ENCODE measurements at places on chromosomes 4 and X. TPM values are rescaled to one million over a fixed set of nuclear protein-coding genes. Genes with fewer than 3 reads are reported as not detected.

GRCh38 chr4:53974561-53974960, 89.8 kb downstream of the CHIC2 start:
- no peak for DNase-seq

DNA sequence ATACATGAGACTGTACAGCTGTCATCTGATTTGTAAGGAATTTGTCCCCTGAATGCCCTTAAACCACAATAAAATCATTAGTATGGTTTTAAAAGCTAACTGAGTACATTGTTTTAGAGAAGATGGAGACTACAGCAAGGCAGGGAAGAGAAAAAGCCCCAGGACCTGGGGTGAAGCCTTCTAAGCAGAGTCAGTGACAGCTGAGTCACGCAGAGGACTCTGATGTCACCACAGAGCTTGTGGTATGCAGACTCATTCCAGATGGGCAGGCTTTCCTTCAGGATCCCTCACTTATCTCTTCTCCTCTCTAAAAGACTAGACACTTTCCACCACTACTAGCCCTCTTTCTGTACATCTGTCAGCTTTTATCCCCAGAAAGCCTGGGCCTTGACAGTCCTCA, 97.1 kb upstream of the ATOH1 start:
- DNase-seq = no peak

DNA sequence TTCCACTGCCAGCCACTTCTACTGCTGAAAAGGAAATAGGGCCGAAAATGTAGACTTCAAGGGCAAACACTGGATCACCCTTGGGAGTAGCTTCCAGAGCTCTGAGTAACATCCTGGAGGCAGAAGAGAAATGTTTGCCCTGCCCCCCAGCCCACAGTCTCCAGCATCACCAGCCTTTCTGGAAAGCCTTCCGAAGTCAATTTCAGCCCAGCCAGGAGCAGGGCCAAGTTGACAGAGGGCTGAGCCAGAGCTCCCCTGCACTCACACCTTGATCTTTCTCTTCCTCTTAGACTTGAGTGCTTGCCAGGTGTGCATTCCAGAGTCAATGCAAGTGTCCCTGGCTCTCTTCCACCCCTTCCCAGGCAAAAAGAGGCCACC, 35.2 kb downstream of the SLC25A5 start:
- peak; percentile 22 for DNase-seq

DNA sequence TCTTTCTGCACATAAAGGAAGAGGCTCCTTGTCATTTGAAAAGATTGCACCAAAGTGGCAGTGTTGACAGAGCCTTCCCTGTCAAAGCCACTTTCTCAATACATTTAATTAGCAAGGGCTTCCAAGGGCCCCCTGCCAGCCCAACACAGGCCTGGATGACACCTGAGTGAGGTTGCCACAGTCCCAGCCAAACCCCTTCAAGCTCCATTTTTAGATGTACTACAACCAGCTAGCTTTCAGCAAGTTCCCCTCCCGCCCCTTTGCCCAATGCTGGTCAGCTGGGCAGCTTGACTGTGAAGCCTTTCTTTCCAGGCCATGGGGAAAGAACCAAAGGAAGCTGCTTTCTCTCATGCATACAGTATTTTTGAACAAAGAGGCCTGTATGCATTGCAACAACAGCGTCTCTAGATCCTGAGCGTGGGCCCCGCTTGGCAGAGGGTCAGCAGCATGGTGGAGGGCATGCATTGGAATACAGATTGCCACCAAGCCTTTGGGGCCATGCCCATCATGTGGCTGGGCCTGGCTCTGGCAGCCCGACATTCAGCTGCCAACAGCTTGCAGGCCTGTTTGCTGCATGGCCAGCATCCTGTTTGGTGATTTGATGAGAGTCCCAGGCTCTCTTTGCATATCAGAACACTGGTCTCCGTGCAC, 261.1 kb upstream of the GATB start:
- no peak for DNase-seq

The MAEA gene
- 80.0 TPM for total RNA-seq

- DNase-seq = no peak
These were observed 68.6 kb upstream of the ADGRG2 start for GRCh38 chrX:19190902-19191301.

DNA sequence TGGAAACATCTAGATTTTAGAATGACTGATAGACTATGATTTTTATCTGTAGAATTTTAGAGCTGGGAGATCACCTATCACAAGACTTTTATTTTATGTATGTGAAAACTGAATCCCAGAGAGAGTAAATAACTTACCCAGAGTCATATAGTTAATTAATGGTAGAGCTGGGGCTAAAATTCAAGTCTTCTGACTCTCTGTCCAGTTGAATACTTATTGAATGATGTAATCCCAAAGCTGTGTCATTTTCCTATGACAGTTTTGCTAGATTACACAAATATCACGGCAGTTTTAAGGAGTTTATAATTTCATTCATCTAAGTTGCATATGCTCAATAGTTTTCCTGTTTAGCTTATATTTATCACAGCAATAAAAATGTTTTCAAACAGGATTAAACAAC, 6.7 kb downstream of the NRK start:
- no peak for DNase-seq

GRCh38 chr4:183413234-183414200, 30.9 kb upstream of the CDKN2AIP start:
- DNase-seq = no peak

DNA sequence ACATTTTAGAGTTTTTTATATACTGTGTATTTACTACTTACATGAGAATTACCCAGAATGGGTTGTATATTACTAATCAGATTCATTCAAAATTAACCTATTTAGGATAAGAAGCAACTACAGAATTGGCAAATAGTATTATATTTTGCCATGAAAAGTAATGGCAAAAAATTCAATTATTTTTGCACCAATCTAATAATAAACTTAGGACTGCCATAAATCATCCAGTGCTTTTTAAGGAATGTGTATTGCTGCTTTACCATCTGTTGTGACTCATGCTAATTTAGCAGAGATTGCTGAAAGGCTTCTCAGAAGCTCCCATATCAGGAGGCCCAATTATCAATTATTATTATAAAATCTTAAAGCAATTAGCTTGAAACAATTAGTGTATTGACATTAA, 24.0 kb downstream of the NPY2R start:
- DNase-seq = no peak

- no peak for DNase-seq
These were observed 34.6 kb downstream of the ATXN3L start for GRCh38 chrX:13285229-13285628.

- DNase-seq = peak; percentile 9
These were observed 40.9 kb upstream of the IL13RA2 start for GRCh38 chrX:115058276-115058675.

The ETDB gene
- not detected for total RNA-seq

GRCh38 chr4:211033-211511, 86.8 kb downstream of the ZNF718 start:
- DNase-seq = no peak

The KIF4A gene
- total RNA-seq = 6.3 TPM

The ESX1 gene
- total RNA-seq = not detected

DNA sequence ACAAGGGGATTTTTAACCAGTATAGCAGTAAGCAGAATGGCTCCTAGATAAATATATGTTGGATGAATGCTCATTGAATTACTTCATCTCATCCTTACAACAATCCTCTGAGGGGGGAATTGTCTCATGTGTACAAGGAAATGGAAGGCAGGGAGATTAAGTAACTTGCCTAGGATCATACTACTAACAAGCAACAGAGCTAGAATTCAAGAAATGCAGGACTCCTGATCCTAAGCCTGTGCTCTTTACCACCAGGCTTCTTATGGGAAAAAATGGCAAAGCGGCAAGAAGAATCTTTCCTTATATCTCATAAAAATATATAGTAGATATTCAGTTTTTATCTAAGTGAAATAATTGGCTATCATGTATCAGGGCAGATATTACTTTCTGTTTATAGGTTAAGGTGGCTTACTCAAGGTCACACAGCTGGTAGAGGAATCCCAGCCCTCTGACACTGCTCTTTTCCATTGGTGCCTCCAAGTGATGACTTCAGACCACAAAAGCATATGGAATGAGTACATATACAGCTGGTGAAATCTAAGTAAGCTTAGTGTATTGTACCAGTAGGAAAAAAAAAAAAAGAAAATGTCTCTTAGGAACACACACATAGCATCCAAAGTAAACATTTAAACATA, 2.1 kb downstream of the ABHD18 start:
- no peak for DNase-seq

GRCh38 chr4:107774681-107775080, 50.1 kb upstream of the SGMS2 start:
- DNase-seq = no peak

DNA sequence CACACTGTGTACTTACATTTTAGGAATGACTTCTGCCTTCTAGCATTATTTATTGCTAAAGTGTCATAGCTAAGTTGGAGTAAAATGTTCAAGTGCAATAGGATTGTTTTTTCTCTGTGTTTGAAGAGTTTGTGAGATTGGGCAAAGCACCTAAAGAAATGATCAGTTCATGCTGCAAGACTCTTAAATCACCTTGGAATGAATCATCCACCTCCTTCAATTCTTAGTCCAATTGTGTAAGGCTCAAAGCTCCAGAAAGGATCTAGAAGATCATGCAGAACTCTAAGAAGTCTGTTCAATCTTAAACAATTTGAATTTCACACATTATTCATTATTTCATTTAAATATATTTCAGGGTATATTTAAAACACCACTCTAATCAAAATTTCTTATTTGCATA, 137.1 kb downstream of the AMELX start:
- no peak for DNase-seq

The CDKL2 gene
- total RNA-seq = 2.1 TPM

- no peak for DNase-seq
These were observed 230.6 kb downstream of the PCDH7 start for GRCh38 chr4:30950737-30951136.

The CT55 gene
- total RNA-seq = not detected

The UGT2B11 gene
- total RNA-seq = not detected

The FRAS1 gene
- 23.1 TPM for total RNA-seq

- DNase-seq = no peak
These were observed 25.9 kb downstream of the RNF175 start for GRCh38 chr4:153733751-153734448.

The CSAG2 gene
- total RNA-seq = not detected

The GABRA4 gene
- not detected for total RNA-seq

- DNase-seq = no peak
These were observed 293.1 kb downstream of the TENM3 start for GRCh38 chr4:182536221-182536811.

GRCh38 chr4:77284036-77284435, 127.0 kb downstream of the CCNG2 start:
- no peak for DNase-seq

The AWAT2 gene
- total RNA-seq = not detected

DNA sequence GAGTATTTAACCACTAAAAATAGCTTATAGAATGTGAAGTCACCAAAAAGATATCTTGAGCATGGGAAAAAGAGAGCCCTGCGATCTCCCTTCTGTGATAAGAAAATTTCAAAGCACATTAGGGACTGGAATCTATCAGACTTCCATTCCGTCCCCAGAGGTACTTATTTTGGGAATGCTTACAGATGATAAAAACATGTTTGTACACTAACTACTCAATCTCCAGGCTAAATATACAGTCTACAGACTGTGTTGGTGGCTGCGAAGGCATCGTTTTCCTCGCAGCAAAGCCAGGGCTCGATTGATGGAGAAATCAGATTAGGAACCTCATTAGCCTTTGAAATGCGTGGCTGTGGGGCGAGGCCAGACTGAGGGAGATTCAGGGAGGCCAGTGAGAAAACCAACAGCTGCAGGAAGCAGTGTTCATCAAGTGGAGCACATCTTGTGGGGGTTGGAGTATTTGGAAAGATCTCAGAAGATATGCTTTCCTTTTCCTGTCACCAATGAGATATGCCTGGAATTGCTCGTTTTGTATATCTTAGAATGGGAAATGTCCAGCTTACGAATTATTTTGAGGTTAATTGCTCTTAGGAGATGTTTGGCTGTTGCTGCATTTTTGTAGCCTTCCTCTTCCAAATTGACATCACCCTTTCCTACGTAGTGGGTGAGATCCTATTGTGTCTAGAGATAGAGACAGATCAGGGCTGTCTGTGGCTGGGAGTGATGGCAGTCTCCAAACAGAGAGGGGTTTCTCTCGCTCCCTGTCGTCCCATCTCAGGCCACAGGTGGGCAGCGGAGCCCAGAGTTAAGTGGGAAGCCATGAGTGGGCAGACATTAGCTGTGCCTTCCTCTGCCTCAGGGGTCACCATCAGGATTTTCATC, 224.9 kb upstream of the FAT1 start:
- DNase-seq = no peak

The HPGDS gene
- total RNA-seq = not detected

DNA sequence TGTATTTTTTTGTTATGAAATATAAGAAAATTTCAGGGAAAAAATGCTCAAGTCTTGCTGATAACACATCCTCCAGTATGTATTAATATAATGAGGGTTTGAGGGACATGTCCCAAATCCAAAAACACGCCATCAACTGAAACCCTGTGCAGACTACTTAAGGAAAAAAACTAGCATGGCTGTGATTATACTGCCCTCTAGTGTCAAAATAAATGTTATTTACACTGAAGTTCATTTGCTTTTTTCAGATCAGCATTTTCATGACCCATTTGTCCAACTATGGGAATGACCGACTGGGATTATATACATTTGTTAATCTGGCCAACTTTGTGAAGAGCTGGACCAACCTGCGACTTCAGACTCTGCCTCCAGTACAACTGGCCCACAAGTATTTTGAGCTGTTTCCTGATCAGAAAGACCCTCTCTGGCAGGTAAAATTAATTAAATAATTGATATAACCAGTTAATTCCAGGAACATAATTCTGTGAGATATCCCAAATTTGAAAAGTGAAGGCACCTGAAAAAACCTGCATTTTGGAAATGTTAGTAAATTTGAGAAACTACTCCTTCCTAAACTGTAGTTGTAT, 128.5 kb downstream of the PRSS12 start:
- DNase-seq = peak; percentile 62

The FAM47E gene
- total RNA-seq = not detected

- no peak for DNase-seq
These were observed at the start of gene RENBP for GRCh38 chrX:153944140-153944799. Gene RENBP (minus strand): TSS chrX:153944643. CDS start chrX:153944610, 33 bp downstream.

- no peak for DNase-seq
These were observed 547 bp upstream of the CLGN start for GRCh38 chr4:140427919-140428471.

GRCh38 chr4:109186458-109186945, 116.0 kb downstream of the COL25A1 start:
- DNase-seq = no peak

The DDX3X gene
- total RNA-seq = 235 TPM

- DNase-seq = no peak
These were observed 12.4 kb downstream of the PSAPL1 start for GRCh38 chr4:7422151-7422897.

The MTTP gene
- total RNA-seq = not detected

GRCh38 chr4:102321260-102321995, 23.9 kb downstream of the SLC39A8 start:
- no peak for DNase-seq
